SHP77 (cell line): ENCODE measurements at places on chromosomes 3 and 15.

- DNase-seq = no peak
Measured at GRCh38 chr15:63971427-63971805, 74.9 kb downstream of the DAPK2 start.

DNA sequence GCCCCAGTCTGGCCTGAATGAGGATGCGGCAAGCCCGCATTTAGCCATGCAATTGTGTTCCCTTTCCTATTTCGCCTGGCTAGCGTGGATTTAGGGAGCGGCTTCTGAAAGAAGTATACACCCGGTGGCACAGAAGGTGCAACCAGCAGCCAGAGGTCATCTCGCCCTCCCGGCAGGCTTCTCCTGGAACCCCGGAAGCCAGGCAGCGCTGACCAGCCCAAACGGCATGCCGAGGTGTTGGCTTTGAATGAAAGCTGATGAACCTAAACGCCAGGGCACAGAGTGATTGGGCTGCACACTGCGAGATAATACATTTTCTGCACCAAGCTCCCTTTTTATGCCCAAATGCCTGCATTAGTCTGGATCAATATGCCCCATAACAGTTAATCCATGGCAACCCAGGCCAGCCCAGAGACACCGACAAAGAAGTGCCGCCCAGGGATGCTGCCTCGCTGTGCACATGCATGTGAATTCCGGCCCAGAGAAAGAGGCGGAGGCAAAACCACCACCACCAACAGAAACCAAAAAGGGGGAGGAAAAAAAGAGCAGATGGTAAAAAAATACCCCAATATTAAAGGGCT, 1.4 kb downstream of the SRGAP3 start:
- DNase-seq = no peak

GRCh38 chr3:152377184-152377570, 108.4 kb downstream of the MBNL1 start:
- DNase-seq = no peak

DNA sequence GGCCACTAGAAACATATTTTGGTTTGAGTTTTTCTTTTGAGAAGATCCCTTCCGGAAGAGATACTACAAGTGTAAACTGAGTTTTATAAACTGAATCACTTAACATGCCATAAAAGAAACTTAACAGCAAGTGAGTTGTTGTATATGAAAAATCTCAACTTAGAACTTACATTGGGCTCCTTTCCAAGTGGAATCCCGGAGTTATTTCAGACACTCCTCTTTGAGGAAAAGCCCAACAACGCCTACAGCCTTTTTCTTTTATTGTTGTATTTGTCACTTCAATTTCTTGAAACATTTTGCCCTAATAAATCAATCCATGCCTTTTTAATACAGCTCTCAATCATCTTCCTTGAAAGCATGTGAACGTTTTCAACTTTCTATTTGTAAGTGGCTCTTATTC, 137.3 kb downstream of the FEZF2 start:
- no peak for DNase-seq

GRCh38 chr3:59737241-59737640, 687.4 kb upstream of the CFAP20DC start:
- DNase-seq = no peak

DNA sequence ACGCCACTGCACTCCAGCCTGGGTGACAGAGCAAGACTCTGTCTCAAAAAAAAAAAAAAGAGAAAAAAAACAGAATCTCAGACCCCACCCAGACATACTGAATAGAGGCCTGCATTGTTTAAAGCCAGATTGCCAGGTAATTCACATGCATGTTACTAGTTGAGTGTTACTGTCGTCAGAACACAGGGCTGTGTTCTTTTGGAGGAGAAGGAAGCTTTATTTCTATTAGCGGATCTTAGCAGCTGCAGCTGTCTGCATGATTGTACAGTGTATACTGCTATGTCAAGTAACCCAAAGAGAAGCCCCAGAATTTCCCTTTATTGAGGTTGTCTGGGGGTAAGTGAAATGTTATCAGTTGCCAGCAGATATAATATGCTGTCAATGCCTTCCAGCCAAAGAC, 496.6 kb upstream of the NAALADL2 start:
- DNase-seq = no peak

- DNase-seq = no peak
Measured at GRCh38 chr3:120174811-120175539, 80.7 kb upstream of the GSK3B start.

DNA sequence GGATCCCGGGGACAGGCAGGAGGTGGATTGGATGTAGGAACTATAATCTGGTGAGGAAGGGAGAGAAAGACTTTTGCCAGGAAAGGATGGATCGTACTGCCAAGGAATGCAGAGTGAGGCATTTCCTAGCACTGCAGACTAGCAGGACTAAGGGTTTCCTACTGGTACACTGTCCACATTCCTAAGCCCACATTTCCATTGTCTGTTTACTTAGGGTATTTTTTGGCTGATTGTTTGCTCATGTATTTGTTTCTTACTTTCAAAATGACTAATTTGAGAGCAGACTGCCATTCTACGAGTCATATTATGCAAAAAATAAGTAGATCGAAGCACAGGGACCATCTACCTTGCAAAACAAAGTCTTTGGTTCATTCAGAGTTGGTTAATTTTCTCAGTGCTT, 1029.5 kb upstream of the NR2F2 start:
- no peak for DNase-seq
